ENCODE measurements at places on chromosomes 13 and 19. TPM values are rescaled to one million over a fixed set of nuclear protein-coding genes. Genes with fewer than 3 reads are reported as not detected.

DNA sequence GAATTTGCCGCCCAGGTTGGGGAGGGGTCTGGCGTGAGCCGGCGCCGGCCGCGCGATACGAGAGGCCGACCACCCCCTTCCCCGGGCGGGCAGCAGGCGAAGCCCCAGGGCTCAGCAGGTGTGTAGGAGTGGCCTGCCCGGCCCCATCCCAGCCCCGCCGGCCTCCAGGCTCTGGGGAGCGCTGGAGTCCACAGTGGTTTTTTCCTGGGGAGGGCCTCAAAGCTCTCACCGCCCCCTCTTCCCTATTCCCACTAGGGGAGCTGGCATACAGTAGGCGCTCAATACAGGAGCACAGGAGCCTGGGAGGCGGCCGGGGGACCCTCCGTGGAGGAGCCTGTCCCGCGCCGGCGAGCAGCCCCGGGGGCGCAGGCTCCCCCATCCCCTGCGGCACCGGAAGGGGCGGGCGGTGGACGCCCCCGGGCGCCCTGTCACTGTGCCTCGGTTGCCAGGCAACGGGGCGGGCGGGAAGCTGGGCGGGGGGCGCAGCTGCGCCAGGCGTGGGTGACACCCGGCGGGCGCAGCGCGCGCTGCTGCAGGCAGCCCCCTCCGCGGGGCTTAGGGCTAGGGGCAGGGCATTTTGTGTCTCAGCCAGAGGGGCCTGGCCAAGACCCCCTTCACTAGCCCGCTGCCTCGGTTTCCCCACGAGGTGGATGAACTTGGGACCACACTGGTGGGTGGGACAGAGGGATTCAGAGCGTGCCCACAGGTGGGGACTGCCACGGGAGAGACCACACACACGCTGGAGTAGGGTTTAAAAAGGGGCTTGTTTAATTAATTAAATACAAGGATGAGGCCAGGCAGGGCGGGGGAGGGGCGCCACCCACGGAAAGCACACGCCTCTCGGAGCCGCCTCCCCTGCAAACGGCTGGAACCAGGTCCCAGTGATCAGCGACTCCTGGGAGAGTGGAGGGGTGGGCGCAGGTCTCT is 3.6 kb upstream of the REXO1 start:
- DNase-seq = no peak

DNA sequence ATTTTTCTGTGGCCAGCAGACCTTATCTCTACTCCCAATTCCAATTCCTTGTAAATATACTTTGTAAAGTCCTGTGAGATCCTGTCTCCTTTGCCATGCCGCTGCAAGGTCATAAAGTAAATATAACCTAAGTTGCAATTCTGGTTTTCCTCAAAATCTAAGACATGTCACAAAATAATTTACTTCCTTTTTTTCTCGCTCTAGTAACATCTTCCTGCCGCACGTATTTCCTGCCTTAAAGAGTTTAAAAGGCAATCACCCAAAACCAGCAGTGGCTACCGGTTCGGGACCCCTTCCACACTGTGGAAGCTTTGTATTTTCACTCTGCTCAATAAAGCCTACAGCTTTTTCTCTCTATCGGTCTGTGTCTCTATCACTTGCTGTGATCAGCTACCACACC is 832.0 kb upstream of the SLITRK5 start:
- DNase-seq = no peak

DNA sequence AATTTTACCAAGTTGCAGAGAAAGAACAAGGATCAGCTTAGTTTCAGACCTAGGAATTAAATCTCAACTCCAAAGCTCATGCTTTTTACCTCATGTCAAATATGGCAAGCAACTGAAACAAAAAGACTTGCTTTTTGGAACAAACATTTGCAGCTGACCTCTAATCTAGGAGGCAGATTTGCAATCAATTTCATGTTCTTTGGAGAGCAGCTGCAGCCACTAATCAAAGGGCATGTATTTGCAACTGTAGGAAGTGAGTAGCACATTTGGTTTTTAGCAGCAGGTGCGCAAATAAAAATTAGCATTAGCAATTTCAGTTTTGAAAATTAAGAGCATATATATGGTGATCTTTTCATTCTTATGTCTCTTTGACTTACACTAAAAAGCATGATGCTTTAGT is 459.3 kb upstream of the SLC10A2 start:
- DNase-seq = no peak

DNA sequence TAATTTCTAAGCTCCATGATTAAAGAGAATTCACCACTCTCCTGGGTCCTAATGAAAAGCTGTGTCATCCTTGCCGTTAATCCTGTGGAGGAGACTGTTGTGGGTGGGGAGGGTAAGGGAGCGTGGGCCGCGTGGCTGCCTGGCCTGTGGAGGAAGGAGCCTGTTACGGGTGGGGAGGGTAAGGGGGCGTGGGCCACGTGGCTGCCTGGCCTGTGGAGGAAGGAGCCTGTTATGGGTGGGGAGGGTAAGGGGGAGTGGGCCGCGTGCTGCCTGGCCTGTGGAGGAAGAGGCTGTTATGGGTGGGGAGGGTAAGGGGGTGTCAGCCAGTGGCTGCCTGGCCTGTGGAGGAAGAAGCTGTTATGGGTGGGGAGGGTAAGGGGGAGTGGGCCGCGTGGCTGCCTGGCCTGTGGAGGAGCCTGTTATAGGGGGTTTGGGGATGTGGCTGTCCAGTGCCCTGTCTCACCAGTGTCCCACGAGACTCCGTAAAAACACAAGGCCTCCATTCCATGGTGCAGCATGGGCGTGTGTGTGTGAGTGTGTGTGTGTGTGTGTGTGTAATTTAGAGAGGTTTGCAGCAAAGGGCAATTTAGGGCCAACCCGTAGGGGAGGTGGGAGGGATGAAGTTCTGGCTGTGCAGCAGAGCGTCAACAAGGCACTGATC is 15.6 kb upstream of the DCUN1D2 start:
- DNase-seq = no peak

ZNF784 gene
- 9.9 TPM for total RNA-seq

IGFL1 gene
- not detected for total RNA-seq
